ENCODE measurements at places on chromosomes 2 and 18.

DNA sequence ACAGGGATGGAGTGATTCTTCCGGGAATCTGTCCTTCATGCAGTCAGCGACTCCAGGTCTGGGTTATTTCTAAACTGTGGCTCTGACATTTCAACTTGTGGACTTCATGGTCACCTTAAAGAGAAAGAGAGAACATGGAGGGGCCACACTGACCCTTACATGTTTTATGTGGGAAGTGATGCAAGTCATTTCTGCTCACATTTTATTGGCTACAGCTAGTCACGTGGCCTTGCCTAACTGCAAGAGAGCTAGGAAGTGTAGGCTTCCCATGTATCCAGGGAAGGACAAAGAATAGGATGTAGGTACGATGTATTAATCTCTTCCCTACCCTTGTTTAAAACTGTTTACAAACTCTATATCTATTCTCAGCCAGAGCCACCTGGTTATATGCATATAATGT, 30.3 kb upstream of the AFTPH start:
- no peak for DNase-seq

GRCh38 chr2:232773815-232774214, 2.5 kb downstream of the KCNJ13 start:
- no peak for DNase-seq

- no peak for DNase-seq
These were observed 249.9 kb upstream of the SP5 start for GRCh38 chr2:170465241-170465640.

DNA sequence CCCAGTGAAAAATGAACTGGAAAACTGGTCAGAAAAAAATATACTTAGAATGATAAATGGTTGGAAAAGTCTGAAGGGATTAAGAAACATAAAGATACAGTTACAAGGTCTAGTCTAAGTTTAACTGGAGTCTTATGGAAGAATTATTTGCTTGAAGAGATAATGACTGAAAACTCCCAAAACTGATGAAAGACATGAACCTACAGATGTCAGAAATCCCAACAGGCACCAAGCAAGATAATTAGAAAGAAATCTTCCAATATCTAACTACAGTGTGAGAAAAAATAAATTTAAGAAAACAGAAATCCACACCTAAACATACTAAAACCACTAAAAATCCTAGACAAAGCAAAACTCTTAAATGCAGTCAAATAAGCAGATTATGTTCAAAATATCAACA, 19.4 kb downstream of the SS18 start:
- DNase-seq, result no peak

GRCh38 chr2:152462120-152462519, 127.1 kb downstream of the FMNL2 start:
- DNase-seq, result no peak

- no peak for DNase-seq
These were observed 253.2 kb upstream of the SP5 start for GRCh38 chr2:170461889-170462288.

DNA sequence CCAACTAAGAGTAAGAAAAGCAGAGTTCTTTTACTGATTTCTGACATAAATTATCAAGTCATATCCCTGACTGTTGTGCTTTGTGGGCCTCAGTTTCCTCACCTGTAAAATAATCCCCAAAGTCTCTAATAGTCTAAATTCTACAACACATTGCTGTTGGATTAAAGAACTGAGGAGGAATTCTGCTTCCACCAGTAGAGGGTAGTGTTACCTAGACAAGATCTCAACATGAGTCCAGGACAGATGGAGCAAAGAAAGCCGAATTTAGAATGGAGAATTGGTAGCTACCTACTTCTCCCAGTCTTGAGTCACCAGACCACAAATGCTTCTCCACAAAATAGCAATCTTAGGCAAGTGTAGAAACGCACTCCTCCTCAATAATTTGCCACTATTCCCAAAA, 462.5 kb upstream of the FSHR start:
- DNase-seq, result no peak

DNA sequence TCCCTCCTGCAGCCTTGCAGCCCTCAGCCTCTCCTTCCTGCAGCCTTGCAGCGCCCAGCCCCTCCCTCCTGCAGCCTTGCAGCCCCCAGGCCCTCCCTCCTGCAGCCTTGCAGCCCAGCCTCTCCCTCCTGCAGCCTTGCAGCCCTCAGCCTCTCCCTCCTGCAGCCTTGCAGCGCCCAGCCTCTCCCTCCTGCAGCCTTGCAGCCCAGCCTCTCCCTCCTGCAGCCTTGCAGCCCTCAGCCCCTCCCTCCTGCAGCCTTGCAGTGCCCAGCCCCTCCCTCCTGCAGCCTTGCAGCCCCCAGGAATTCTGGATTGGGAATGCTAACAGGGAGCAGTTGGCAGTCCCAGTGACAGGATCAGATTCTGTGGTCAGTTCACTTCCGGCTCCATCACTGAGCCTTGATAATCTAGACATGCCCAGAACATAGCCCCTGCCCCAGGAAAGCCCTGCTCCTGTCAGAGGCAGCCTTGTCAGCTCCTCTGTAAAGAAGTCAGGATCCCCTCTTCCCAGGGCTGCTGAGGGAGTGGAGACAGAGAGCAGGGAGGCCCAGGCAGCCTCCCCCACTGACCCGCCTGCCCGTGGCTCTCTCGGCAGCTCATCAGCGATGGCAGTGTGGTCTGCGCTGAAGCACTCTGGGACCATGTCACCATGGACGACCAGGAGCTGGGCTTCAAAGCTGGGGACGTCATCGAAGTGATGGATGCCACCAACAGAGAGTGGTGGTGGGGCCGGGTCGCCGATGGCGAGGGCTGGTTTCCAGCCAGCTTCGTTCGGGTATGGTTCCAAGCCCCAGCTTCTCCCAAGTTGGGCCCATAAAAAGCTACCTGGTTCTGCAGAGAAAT, 54.8 kb downstream of the FAM168B start:
- no peak for DNase-seq

GRCh38 chr18:46265196-46266156, 161.3 kb downstream of the HAUS1 start:
- no peak for DNase-seq

GRCh38 chr18:7908681-7909299, 341.7 kb downstream of the PTPRM start:
- DNase-seq, result no peak

GRCh38 chr2:229037621-229038020, 233.5 kb downstream of the PID1 start:
- no peak for DNase-seq

DNA sequence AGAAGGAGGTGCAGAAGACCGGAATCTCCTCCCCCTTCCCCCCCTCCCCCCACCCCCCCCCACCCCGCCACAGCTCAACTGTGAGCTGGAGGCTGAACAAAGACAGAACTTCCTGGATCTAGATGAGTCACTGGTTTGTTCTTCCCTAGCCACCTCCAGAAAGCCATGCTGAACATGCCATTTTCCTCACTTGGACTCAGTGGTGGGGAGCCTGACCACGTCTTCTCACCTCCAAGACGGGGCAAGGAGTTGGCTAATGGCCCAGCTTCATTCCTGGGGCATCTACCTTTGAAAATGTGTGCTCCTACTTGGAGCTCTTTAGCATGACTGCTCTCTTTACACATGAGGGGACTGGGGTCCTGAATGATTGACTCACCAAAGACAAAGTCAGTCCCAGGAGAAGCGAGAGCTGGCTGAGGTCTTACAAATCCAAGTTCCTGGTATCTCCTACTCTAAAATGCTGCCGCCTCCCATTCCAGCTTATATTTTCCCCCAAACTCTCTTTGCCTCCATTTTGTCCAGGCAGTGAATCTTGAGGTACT, 22.6 kb upstream of the FZD5 start:
- DNase-seq, result no peak

DNA sequence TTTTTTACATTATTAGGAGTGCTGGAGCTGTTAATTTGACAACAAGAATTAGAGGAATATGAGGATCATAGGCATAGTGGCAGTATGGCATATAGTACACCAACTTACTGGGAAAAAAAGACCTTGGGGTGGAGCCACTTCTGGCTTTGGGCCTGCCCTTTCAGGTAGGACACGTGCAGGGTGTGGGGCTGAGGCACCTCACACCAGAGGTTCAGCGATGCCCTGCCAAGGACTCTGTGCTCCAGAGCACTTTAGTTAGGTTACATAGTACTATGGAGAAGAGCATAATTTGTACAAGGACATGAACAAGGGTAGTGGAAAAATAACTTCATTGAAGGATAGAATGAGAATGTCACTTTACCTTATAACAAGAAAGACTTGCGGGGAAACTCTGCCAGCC, 77.1 kb upstream of the CD302 start:
- DNase-seq, result no peak
